Progenitor cell of endocrine pancreas (in vitro differentiated cells): ENCODE measurements at places on chromosomes 12 and 14. TPM values are rescaled to one million over a fixed set of nuclear protein-coding genes. Genes with fewer than 3 reads are reported as not detected.

The MYRFL gene
- 0.67 and 0.93 TPM in 2 replicates for total RNA-seq

The YY1 gene
- total RNA-seq = 86.6 and 90.2 TPM in 2 replicates

The MMP14 gene
- total RNA-seq = 198 and 209 TPM in 2 replicates

The ADAM20 gene
- total RNA-seq = 1.0 and 1.3 TPM in 2 replicates

The PLCZ1 gene
- not detected in 2 replicates for total RNA-seq

The CCDC197 gene
- total RNA-seq = not detected in 2 replicates

The IL26 gene
- total RNA-seq = not detected in 2 replicates

The IPO4 gene
- total RNA-seq = 54.9 and 56.4 TPM in 2 replicates

The CCDC60 gene
- total RNA-seq = 17.6 and 23.4 TPM in 2 replicates

The SLC6A15 gene
- total RNA-seq = 0.57 and 1.1 TPM in 2 replicates

The KCNJ8 gene
- total RNA-seq = 1.1 and 2.2 TPM in 2 replicates

The EIF2B1 gene
- total RNA-seq = 46.8 and 48.4 TPM in 2 replicates

The PPM1H gene
- 24.9 and 25.4 TPM in 2 replicates for total RNA-seq

DNA sequence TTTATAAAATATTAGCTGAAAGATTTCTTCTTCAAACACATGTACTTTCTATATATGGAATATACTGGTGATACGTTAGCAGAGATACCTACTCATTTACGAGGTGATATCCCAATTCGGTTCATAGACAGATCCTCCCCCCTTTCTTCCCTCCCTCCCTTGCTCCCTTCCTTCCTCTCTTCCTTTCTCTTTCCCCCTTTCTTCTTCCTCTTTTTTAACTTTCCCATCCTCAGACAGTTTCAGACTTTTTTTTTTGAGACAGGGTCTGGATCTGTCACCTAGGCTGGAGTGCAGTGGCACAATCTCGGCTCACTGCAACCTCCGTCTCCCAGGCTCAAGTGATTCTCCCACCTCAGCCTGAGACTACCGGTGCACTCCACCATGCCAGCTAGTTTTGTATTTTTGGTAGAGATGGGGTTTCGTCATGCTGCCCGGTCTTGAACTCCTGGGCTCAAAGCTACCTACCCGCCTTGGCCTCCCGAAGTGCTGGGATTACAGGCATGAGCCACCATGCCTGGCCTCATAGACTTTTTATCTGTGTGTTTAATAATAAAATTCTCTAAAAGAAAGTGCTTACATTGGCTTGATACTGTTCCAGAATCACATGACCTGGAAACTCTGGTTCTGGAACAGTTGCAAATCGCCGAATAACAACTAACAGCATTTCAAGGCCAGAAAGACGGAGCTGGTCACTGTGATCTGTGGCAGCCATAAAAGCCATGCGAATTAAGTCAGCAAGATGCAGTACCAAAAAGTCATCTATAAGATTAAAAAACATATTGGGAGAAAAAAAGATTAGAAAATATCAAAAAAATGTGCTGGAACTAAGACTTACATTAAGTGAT lies 99.2 kb downstream of the HEATR5A start:
- H3K4me1 ChIP-seq = no peaks in the 10 kb centered on the region
- H3K36me3 ChIP-seq = peaks cover 3% of the 10 kb centered on the region
- no peak for DNase-seq
- H3K27me3 ChIP-seq = no peaks in the 10 kb centered on the region
- no peak overlapping the region for H3K4me3 ChIP-seq

DNA sequence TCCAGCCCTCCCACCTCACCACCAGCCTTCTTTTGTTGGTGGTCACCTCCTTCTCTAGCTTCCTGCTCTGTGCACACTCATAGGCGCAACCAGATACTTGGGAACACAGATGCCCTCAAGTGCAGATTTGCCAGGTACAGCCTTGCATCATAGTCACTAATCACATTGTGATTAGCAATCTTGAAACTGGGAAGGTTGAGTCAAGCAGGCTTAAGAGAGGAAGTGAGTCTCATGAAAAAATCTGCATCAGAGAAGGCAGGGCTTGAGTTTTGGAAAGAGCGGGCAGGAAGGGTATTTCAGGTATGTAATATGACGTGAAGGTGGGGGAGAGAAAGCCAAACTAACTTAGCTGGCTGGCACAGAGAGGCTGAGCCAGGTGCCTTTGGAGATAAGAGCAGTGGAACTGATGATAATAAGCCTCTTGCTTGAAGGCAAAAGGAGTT lies 2.7 kb upstream of the RABGGTA start:
- peaks cover 12% of the 10 kb centered on the region for H3K4me1 ChIP-seq
- H3K4me3 ChIP-seq = no peak overlapping the region
- no peak overlapping the region for H3K27ac ChIP-seq

DNA sequence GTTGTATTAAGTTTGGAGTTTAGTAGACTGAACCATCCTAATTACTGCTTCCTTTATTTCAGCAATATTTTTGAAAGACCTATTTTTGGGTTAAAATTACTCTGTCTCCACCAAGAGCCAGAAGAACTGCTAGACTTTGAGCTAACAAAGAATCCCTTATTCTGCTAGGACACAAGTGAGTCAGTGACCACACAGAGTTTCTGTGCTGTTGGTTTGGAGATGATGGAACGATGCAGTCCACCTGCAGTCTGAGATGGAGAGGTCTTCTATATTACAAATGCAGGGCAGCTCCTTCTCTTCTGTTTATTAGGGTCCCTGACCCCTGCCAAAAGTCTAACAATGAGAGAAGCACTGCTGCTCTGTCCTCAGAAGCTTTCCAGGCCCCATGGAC lies 6.7 kb upstream of the STXBP6 start:
- no peak overlapping the region for H3K4me3 ChIP-seq
- H3K27ac ChIP-seq = no peak overlapping the region
- no peaks in the 10 kb centered on the region for H3K36me3 ChIP-seq
- no peaks in the 10 kb centered on the region for H3K4me1 ChIP-seq

GRCh38 chr12:28108599-28108998 lies 81.7 kb upstream of the CCDC91 start:
- no peak for DNase-seq
- no peak overlapping the region for H3K27ac ChIP-seq
- H3K36me3 ChIP-seq = no peaks in the 10 kb centered on the region
- H3K4me3 ChIP-seq = no peak overlapping the region
- H3K27me3 ChIP-seq = no peaks in the 10 kb centered on the region

GRCh38 chr12:42450248-42450647 lies 124.3 kb downstream of the PPHLN1 start:
- no peak for DNase-seq
- peaks cover 36% of the 10 kb centered on the region for H3K36me3 ChIP-seq
- peaks cover 29% of the 10 kb centered on the region for H3K4me1 ChIP-seq
- H3K27ac ChIP-seq = peak overlapping the region; percentile 81
- H3K4me3 ChIP-seq = no peak overlapping the region

DNA sequence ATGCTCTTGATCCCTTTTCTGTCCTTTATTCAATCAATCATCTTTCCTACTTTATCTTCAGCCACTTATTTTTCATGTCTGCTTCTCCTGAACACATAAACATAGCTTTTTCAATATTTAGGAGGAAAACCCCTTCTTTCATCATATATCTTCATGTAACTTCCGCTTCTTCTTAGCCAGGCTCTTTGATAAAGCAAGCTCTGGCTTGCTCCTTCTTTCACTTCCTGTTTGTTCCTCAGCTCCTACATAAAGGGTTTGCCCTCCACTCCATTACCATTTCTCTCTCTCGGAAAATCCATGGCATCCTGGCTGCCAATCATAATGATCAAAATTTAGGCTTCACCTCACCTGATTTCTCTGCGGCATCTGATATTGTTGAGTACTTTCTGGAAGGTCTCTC lies 33.7 kb upstream of the HELB start:
- no peaks in the 10 kb centered on the region for H3K4me1 ChIP-seq
- H3K4me3 ChIP-seq = no peak overlapping the region
- no peak for DNase-seq
- H3K27ac ChIP-seq = no peak overlapping the region
- H3K27me3 ChIP-seq = no peaks in the 10 kb centered on the region

DNA sequence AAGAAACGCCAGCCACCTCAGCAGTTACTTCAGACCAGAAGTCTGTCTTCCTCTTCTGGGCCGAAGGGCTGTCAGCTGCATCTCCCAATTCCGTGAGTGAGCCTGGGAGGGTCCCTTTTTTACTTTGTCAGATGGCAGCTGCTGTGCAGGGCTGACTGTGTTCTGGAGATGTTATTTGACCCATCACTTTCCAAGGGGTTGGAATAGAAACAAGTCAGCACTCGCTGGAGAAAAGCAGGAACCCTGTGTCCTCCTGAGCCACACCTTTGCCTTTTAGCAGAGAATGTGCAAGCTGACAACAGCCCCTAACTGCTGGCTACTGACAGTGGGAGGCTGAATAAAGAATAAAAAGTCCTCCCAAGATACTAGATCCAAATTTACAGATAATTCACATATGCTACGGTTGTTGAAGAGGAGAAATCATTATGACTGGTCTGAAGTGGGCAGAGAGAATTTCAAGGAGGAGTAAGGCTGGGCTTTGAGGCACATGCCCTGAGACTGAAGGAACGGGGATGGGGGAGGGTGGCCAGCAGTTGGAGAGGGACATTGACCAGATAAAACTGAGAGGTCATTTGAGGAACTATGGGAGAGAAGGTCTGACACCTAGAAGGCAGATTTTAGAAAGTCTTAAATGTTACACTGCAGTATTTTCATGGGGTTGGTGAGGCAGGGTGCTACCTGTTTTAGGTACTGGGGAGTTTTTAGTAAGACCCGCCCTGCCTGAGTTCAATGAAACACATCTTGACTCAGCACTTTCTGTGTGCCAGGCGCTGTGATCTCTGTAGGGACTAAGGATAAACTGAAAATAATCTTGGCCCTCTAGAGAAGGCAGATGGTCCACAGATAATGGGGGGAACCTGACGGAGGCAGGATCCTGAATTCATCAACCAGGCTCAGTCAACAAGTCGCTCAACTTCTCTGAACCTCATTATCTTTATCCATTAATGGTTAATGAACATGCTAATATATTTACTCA lies 27.4 kb downstream of the FAM234B start:
- H3K36me3 ChIP-seq = peaks cover 25% of the 10 kb centered on the region
- no peak for DNase-seq
- H3K27me3 ChIP-seq = no peaks in the 10 kb centered on the region
- H3K27ac ChIP-seq = peak overlapping the region; percentile 7
- no peak overlapping the region for H3K4me3 ChIP-seq

DNA sequence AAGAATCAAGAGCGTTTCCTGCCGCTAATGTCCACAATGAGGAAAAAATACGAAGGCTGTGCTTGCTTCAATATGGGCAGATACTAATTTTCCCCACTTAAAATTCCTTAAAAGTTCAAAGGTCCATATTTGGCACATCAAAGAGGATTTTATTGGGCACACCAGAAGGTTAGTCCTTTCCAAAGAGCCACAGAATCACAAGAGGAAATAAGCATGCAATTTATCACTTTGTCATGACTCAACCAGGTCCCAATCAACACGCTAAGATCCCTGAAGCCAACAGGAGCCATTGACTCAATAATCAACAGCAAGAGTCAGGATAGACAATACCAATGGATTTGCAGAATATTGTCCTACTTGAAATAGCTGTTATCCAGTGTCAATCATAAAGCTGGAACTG lies 80.6 kb downstream of the MAP1LC3B2 start:
- DNase-seq = no peak
- H3K4me1 ChIP-seq = peaks cover 18% of the 10 kb centered on the region
- H3K36me3 ChIP-seq = no peaks in the 10 kb centered on the region
- no peak overlapping the region for H3K27ac ChIP-seq
- H3K4me3 ChIP-seq = no peak overlapping the region
- no peaks in the 10 kb centered on the region for H3K27me3 ChIP-seq

DNA sequence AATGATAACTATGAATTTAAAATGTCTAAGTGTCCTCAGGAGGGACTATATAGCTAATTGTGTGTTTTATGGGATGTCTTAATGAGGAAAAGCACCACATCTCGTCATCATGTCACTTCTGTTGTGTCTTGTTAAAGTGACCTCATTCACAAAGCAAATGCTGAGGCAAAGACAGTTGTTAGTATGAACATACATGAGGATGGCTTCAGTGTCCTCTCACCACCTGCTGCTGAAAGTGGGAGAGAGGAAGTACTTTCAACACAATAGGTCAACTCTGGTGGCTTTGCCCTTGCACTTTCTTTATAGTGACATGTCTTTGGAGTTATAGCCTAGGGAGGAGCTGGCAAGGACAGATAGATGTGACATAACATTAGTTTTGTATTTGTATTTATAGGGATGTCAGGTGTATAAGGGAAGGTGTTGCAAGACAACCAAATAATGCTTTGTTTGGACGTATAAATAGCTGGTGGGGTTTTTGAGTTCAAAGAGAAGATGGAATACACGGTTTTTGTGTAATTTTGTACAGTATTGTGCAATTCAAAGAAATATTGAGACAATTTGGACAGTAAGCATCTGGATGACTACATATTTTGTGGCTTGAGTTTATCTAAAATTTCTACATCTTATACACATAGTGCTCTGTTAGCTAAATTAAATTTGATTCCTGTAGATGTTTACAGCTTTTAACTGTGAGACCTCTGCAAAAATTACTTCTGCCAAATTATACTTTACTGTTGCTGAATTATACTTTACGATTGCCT lies 131.7 kb upstream of the ATP2B1 start:
- no peak overlapping the region for H3K4me3 ChIP-seq
- no peak overlapping the region for H3K27ac ChIP-seq
- no peak for DNase-seq
- peaks cover 5% of the 10 kb centered on the region for H3K4me1 ChIP-seq

- no peaks in the 10 kb centered on the region for H3K36me3 ChIP-seq
- DNase-seq = no peak
- no peak overlapping the region for H3K27ac ChIP-seq
- H3K4me3 ChIP-seq = no peak overlapping the region
Observed at GRCh38 chr12:72053604-72054003, 115.0 kb downstream of the TPH2 start.

DNA sequence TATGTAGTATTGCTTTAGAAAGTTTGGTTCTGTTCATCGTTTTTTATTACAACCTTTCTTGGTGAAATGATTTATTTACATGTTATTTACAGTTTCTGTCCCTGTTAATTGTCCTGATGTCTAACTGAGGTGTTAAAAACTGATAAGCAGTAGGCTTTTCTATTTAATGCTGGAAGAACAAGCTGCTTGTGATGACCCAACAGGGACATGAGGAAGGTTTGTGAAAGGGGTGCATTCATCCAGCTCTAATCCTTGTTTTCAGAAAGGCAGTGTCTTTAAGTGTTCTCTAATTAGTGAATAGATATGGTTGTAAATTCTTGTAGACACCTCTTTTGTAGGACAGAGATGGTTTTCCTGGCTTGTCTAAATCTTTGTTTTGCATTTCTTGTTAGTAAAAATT lies 191.4 kb downstream of the FOXA1 start:
- no peak for DNase-seq
- H3K4me1 ChIP-seq = peaks cover 20% of the 10 kb centered on the region
- H3K27ac ChIP-seq = peak overlapping the region; percentile 31
- peaks cover 16% of the 10 kb centered on the region for H3K36me3 ChIP-seq
- H3K4me3 ChIP-seq = no peak overlapping the region

DNA sequence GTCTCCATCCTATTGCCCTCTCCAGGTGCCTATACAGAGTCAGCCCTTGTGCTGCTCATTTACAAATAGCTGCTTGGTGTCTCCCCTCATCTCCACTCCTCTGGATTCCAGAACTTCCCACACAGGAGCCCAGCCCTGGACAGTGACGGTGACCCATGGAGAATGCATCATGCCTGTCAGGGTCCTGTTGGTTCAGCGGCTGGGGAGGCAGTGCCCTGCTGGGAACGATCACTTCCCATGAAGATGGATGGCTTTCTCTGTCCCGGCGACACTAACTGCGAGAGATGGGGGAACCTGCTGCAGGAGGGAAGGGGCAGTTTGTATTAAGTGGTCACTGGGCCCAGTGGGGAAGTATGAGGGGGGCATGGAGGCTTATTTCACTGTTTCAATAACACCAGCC lies 395.0 kb upstream of the TBX3 start:
- H3K27me3 ChIP-seq = peaks cover 75% of the 10 kb centered on the region
- no peak overlapping the region for H3K27ac ChIP-seq
- H3K4me1 ChIP-seq = peaks cover 3% of the 10 kb centered on the region
- no peak overlapping the region for H3K4me3 ChIP-seq
- H3K36me3 ChIP-seq = no peaks in the 10 kb centered on the region

- DNase-seq = no peak
- no peaks in the 10 kb centered on the region for H3K27me3 ChIP-seq
Observed at GRCh38 chr12:78559886-78560285, 304.7 kb upstream of the SYT1 start.
